Activated naive CD8-positive, alpha-beta T cell treated with anti-CD3 and anti-CD28 coated beads for 36 hours (primary cell): ENCODE measurements at places on chromosomes 13 and 19. TPM values are rescaled to one million over a fixed set of nuclear protein-coding genes. Genes with fewer than 3 reads are reported as not detected.
A peak's percentile ranks its signal among the peaks of the same experiment; 100 is the strongest.

The ZNF180 gene
- total RNA-seq, result 9.9 TPM

The ZNF582 gene
- total RNA-seq, result 2.3 TPM

- DNase-seq, result no peak
Measured at GRCh38 chr19:33906578-33907335, 110.1 kb downstream of the KCTD15 start.

DNA sequence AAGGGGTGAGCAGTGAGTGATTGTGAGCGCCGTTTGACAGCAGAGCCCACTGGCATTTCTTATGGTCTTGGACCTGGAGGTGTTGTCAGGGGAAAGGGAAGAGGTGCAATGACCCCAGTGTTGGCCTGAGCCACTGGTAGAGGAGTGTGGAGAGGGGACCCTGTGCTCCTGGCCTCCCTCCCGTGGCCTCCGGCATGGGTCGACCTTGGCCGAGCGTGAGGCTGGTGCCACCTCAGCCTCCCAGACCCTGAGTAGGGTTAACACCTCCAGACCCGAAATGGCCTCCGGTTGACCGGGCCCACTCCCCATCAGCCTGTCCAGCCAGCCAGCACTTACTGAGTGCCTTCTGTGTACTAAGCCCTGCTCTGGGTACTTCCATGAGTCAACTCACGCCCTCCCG, 6.5 kb downstream of the TRAPPC5 start:
- no peak for DNase-seq

- DNase-seq, result no peak
Measured at GRCh38 chr13:94758436-94758960, 46.2 kb upstream of the SOX21 start.

DNA sequence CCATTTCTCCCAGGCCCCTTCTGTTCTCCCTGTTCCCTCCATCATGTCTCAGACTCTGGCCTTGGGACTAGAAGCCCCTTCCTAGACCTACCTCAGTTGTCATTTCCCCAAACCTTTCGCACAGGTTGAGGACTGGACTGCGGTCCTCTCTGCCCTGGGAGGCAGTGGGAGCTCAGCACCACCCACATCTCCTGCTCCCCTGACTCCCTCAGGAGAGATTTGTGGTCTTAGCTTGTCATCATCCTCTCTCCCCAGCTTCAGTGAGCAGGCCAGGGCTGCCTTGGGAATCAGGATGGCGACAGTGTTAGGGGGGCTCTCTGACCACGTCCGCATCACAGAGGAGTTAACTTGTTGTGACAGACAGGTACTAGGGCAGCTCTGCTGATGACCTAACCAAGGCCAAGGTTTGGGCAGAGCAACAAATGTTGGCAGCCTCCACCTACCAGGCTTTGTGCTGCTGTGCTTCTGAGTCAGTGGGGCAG, 25.6 kb upstream of the RNF17 start:
- DNase-seq, result no peak

DNA sequence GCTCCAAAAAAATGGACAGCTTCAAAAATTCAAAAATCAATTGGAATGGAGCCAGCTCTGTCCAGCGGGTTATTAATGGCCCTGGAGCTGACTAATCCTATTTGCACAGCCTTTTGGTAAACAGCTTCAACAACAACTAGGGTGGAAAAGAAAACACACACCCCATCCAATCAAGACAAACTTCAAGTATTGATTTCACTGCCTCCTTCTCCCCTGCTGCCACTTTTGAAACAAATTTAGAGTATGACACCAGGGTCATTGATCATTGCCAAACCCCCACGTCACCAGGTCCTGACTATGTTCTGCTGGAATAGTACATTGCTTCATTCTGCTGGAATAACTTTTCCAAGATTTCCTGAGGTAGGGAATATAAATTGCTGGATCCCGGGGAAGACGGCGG, 56.8 kb upstream of the GTF3A start:
- DNase-seq, result no peak

DNA sequence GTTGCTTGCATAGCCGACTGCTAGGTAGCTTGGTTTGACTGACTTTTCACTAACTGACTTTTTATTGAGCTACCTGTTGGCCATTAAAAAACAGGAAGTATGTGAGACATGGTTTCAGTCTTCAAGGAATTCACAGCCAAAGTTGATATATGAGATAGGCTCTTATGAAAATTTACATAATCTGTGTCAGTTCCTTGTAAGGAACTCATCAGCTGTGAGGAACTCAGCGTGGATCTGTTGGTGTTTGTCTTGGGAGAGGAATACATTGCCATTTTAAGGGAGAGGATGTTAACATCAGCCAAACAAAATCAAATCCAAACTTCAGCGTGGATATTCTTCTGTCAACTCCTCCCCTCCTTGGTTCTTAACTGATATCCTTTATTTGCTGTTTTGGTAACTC, 2.0 kb downstream of the RNF113B start:
- DNase-seq, result no peak

- no peak for DNase-seq
Measured at GRCh38 chr13:31970231-31970930, 61.2 kb upstream of the FRY start.

GRCh38 chr13:31327182-31327860, 127.5 kb downstream of the B3GLCT start:
- no peak for DNase-seq

DNA sequence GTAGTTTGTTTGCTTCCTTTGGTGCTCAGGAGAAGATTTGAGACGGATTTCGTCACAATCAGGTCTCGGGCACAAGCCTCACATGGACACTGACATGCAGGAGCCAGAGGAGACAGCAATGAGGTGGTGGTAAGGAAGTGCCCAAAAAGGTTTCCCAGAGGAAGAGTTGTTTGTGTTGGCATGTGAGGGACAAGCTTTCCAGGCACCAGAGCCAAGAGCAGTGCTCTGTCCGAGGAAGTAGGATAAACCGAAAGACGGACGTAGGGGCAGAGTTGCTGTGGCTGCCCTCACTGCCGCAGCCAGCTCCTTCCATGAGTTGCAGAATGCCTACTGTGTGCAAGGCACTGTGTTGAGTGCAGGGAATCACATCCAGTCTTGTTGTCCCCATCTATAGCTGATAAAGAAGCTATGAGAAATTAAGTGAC, 27.7 kb downstream of the SAE1 start:
- DNase-seq, result no peak

GRCh38 chr13:66264971-66265370, 965.2 kb downstream of the PCDH9 start:
- no peak for DNase-seq

The GRK1 gene
- not detected for total RNA-seq

- no peak for DNase-seq
Measured at GRCh38 chr13:45174478-45174877, 26.4 kb downstream of the KCTD4 start.

GRCh38 chr19:16594131-16594586, 21.9 kb upstream of the SLC35E1 start:
- DNase-seq, result peak; percentile 46

DNA sequence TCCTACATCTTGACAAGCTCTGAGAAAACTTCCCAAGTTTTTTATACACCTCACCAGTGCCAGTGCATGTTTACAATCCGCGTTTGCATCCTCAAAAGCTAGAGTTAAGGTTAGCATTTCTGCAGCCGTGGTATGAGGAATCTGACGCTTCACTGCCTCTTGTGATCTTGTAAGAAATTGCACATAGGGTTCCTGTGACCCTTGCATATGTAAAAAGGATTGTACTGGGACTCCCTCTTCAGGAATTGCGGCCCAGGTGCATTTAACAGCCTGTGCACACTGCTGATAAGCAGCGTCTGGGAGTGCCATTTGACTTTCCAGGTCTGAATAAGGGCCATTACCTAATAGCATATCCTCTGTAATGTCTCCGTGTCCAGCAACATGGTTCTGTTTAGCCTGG, 15.3 kb downstream of the FPR3 start:
- no peak for DNase-seq

The PLEKHF1 gene
- total RNA-seq, result 21.7 TPM

The NLRP11 gene
- total RNA-seq, result 0.24 TPM

The IL17D gene
- total RNA-seq, result 0.78 TPM
